Right hindlimb (tissue), 1 donor: ENCODE measurements at places on chromosomes 6 and 20.
A peak's percentile ranks its signal among the peaks of the same experiment; 100 is the strongest.

- no peak for DNase-seq
These were observed 8.0 kb downstream of the RNF217 start for GRCh38 chr6:124970243-124970642.

DNA sequence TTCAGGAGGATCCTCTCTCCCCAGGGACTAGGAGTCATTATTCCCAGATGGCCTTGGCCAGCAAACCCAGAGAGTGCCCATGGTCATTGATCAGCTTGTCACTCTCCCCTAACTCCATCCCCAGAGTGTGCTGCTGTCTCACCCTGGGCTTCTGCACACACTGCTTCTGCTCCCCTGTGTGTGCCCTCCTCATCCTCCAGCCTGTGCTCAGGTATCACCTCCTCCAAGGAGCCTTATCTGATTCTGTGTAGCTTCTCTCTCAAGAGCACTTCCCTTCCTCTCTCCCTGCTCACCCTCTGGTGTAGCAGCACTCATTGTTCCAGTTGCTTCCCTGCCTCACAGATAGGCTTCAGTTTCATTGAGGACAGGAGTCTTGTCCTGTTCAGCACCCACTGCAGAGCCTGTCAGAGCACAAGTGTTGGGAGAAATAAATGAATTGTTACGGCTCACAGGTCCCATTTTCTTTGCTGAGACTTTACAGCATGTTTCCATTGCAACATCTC lies 102.4 kb downstream of the JAG1 start:
- DNase-seq, result no peak

DNA sequence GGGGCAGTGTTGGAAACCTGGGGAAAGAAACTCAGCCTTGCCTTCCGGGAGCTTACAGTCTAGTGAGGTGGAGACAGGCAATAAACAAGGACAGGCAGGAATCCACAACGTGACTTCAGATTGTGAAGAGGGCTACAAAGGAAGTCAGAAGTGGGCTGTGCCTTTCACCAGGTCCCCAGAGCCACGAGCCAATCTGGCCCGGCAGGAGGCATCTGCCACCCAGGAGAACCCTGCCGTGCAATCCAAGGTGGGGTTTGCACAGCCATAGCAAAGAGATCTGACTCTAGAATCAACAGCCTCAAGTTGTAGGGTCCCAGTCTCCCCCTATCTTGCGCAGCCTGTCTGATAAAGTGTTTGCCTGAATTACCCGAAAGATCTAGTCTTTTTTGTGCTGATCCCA lies 5.5 kb downstream of the SLC32A1 start:
- no peak for DNase-seq

GRCh38 chr20:58408603-58409246 lies 19.7 kb downstream of the VAPB start:
- no peak for DNase-seq

GRCh38 chr6:53055873-53056272 lies 9.3 kb upstream of the FBXO9 start:
- no peak for DNase-seq

GRCh38 chr20:6008254-6008653 lies 45.6 kb downstream of the LRRN4 start:
- peak; percentile 36 for DNase-seq

DNA sequence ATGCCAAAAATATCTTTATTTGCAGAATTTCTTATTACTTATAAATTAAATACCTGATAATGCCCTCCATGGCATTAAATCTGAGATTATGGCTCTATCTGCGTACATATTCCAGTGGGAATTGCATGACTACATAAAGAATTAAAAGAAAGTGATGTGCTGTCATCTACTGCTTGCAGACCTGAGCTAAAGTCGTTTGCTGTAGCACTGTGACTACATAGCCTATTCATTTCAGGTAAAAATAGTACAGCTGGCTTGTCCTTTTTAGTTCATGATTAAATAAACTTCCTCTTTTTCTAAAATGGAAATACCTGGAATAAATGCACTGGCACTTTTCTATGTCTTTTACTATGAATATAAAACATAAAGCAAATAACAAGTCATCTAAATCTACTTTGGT lies 78.1 kb downstream of the CGA start:
- DNase-seq, result no peak

- no peak for DNase-seq
These were observed 279.4 kb downstream of the RFPL4B start for GRCh38 chr6:112626468-112627082.

DNA sequence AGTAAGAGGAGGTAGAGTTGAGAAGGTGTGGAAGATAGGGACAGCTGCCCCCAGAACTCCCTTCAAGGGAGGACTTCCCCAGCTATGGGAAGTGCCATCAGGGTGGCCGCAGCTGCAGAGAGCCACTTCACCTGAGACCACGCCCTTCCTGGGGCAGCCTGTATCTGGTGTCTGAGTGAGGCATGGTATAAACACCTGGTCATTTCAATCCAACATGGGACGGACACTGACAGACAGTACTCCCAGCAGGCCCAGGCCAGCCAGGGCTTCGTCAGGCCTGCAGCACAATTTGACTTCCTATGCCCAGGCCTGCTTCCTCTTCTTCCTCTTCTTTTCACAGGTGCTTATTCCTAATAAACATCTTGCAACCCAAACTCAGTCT lies 4.5 kb downstream of the SOX12 start:
- DNase-seq, result no peak

GRCh38 chr6:139732451-139732850 lies 358.0 kb upstream of the CITED2 start:
- no peak for DNase-seq

DNA sequence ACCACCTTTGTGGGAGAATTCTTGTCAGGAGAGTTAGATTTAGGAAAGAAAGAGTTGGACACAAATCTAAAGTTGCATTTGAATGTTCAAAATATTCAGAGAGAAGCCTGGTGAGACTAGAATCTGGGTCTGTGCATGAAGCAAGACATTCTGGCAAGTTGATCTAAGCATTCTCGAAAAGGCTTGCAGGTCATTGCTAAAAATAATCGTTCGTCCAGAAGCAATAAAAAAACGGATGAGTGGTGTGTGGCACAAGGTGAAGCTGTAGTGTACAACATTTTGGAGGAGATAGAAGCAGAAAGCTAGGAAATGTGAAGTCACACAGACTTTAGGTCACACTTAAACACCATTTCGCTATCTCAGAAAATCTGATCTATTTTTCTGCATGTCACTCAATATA lies 114.9 kb upstream of the IFNGR1 start:
- DNase-seq, result no peak

DNA sequence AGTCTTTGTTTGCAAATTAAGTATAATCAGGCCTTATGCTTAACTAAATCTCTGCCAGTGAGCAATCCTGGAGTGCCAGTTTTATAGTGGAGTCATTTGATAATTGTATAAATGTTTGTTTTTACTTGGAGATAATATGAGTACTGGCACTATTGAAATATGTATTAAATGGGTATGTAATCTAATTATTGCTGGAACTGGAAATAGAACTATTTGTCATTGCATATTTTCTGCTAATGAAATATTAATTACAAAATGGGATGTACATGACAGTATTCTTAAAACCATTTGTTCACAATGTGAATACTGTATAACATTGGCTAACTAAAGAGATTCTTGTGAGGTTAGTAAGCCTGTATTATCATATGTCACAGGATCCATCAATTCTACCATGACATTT lies 20.5 kb upstream of the LMBRD1 start:
- no peak for DNase-seq

GRCh38 chr6:136932599-136932998 lies 10.5 kb downstream of the SLC35D3 start:
- DNase-seq, result no peak

- no peak for DNase-seq
These were observed 25.8 kb downstream of the TBPL1 start for GRCh38 chr6:133978896-133979240.

- no peak for DNase-seq
These were observed 1666.3 kb downstream of the HACE1 start for GRCh38 chr6:103193413-103193812.

DNA sequence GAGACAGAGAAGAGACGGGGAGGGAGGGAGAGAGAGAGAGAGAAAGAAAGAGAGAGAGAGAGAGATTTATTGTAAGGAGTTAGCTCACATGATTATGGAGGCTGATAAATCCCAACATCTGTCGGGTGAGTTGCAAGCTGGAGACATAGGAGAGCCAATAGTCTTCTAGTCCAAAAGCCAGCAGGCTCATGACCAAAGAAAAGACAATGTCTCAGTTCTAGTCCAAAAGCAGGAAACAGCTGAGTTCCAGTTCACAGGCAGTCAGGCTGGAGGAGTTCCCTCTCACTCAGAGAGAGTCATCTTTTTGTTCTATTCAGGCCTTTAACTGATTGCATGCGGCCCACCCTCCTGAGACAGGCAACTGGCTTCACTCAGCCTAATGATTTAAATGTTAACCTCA lies 416.6 kb downstream of the PREX1 start:
- peak; percentile 72 for DNase-seq

DNA sequence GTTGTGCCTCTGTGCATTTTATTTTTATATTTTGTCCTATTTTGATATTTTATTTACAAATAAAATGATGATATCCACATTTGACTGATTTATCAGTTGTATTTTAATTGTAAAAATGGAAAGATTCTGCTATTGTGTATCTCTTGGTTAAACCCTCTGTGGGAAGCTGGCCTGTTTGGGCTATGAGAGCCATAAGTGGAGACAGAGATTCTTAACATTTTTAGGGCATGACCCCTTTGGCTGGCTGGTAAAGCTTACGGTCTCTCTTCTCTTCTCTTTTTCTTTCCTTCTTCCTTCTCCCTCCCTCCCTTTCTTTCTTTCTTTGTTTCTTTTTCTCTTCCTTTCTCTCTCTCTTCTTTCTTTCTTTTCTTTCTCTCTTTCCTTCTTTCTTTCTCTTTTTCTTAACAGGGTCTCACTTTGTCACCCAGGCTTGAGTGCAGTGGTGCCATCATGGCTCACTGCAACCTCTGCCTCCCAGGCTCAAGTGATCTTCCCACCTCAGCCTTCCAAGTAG lies 172.3 kb upstream of the CDYL start:
- DNase-seq, result no peak

DNA sequence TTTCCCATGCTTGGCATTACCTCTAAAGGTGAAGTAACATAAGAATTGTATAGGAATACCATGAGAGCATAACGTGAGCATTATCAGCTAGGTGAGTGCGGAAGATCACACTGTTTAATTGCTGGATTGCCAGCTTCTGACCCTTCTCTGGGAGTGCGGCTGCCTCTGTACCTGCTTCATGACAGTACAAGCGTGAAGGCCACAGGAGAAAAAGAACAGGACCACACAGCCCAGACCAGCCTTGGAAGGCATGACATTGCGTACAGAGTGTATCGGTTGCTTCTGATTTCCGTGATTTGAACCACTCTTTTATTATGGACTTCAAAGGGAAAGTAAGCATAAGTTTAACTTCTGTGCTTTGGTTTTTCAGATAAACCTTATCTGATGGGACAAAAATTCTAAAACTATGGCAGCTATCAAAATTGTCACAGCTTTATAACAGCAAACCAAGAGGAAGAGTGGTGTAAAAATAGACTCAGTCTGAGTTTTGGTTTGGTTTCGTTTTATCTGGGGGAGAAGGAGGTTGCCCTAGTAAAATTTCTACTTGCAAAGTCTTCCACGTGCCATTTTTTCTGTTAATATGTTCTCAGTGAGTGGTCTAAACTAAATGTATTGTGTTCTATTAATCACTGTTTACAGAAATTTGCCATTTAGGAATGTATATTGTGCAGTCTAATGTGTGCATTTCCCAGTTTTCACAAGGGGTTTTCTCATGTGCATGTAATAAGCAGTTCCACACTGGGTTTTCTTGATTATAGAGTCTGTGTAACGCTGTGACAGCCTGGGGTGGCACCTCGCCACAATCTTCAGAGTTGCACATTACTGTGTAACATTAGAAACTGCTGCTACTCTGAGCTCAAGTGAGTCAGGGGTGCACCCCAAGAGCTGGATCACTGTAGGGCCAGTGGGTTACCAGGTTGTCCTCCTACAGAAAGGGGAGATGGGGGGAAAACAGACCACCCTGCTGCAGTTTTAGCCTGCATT lies 97.3 kb downstream of the RPP40 start:
- no peak for DNase-seq

DNA sequence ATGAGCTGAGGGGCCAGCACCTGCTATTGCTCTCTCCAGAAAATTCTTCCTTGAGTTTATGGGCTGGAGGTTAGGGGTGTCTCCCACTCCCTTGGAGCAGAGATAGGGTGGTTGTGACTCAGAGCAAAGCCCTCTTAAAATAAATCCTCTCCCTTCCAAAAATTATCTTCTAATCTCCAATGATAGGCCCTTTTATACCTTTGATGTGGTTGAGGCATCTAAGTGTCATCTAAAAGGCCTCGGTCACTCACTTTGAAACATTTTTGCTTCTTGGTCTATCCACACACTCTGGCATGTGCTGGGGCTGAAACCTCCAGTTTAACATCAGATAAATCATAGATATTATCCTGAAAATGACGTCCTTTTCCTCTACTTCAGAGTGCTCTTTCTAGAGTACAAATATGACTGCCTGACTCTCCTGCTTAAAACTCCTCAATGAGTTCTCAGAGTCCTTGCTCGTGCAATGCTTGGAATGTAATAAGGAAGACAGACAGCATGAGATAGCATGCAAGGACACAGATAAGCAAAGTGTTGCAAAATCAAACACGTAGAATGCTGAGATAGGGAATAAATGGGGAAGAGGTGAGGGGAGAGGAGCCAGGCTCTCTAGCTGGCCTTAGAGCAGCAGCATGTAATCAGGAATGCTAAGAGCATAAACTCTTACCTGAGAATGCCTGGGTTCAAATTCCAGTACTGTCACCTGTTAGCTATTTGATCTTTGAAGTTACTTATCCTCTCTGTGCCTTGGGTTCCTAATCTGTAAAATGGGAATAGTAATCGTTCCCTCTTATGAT lies 374.1 kb upstream of the CITED2 start:
- DNase-seq, result no peak

DNA sequence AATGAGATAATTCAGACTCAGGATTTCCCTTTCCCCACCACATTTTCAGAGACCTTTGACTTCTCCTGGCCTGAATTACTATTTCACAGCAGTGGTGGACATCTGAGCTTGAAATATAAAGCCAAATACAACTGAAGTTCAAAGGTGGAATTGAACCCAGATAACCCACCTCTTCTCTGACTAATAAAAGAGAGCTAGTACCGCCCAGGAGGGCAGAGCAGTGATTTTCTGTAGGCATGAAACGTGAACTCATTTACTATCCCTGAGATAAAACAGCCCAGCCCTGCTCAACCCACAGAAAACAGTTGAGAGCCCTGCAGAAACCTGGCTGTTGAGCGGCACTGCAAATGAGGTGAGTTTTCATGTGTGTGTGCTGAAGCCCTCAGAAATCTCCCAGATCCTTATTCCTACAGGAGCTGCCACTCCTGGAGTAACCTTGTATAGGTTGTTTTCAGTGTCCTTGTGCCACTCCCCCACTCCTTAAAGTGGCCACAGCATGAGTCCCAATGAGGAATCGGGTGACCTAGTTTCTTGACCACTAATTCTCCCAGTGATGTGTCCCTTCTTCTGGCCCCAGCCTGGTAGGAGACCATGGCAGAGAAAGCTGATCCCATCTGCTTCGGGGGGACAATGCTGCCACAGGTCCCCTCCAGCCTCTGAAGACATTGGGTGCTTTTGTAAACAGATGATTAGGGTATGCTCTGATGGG lies 99.2 kb downstream of the NOL4L start:
- no peak for DNase-seq
